Smooth muscle cell of trachea (primary cell): ENCODE measurements at places on chromosomes 1 and 21. TPM values are rescaled to one million over a fixed set of nuclear protein-coding genes. Genes with fewer than 3 reads are reported as not detected.

FRRS1 gene
- total RNA-seq: 45.3 and 49.3 TPM in 2 replicates

ZNF683 gene
- not detected in 2 replicates for total RNA-seq

CR1L gene
- not detected in 2 replicates for total RNA-seq

CCDC27 gene
- total RNA-seq: not detected in 2 replicates

TNFRSF4 gene
- under 0.01 and 0.17 TPM in 2 replicates for total RNA-seq

SON gene
- 140 and 202 TPM in 2 replicates for total RNA-seq

NHLH2 gene
- total RNA-seq: not detected in 2 replicates
